ENCODE measurements at places on chromosomes 1 and 21.
A peak's percentile ranks its signal among the peaks of the same experiment; 100 is the strongest.

GRCh38 chr1:206003854-206004800, 932 bp upstream of the RAB7B start:
- peak overlapping the region; percentile 4 for H3K27ac ChIP-seq
- H3K4me1 ChIP-seq = peaks cover 42% of the 10 kb centered on the region
- no peaks in the 10 kb centered on the region for H3K27me3 ChIP-seq
- H3K36me3 ChIP-seq = no peaks in the 10 kb centered on the region
- peak; percentile 49 for DNase-seq

- H3K4me1 ChIP-seq = peaks cover 8% of the 10 kb centered on the region
- DNase-seq = no peak
- no peaks in the 10 kb centered on the region for H3K36me3 ChIP-seq
Observed at GRCh38 chr1:70033266-70033873, 172.0 kb downstream of the LRRC40 start.

- H3K4me1 ChIP-seq = no peaks in the 10 kb centered on the region
- no peak overlapping the region for H3K4me3 ChIP-seq
- H3K27me3 ChIP-seq = no peaks in the 10 kb centered on the region
- DNase-seq = no peak
- H3K36me3 ChIP-seq = no peaks in the 10 kb centered on the region
- H3K27ac ChIP-seq = no peak overlapping the region
Observed at GRCh38 chr1:78447086-78447485, 43.7 kb upstream of the PTGFR start.

- H3K27ac ChIP-seq = no peak overlapping the region
- H3K4me3 ChIP-seq = no peak overlapping the region
- H3K36me3 ChIP-seq = no peaks in the 10 kb centered on the region
- DNase-seq = peak; percentile 56
- H3K27me3 ChIP-seq = no peaks in the 10 kb centered on the region
Observed at GRCh38 chr1:10833630-10834557, 37.4 kb upstream of the CASZ1 start.

- H3K4me1 ChIP-seq = no peaks in the 10 kb centered on the region
- no peak overlapping the region for H3K27ac ChIP-seq
- no peaks in the 10 kb centered on the region for H3K27me3 ChIP-seq
- DNase-seq = no peak
Observed at GRCh38 chr21:42646076-42646825, 7.2 kb upstream of the PDE9A start.

DNA sequence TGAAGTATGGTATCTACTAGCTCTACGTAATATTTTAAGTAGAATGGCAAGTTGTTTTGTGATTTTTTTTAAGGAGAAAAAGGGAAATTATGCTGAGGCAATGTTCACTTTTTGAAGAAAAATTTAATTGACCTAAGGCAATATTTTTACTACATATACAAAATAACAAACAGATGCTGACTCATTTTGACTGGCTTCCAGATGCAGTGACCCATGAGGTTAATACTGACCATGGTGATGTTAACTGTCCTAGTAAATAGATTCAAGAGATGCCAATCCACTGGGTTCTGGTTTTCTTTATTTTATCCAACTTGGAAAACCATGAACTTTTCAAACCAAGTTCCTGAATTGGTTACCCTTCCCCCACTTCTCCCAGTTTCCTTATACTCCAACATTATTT, 154.9 kb downstream of the CRB1 start:
- no peaks in the 10 kb centered on the region for H3K36me3 ChIP-seq
- no peaks in the 10 kb centered on the region for H3K27me3 ChIP-seq
- H3K4me1 ChIP-seq = no peaks in the 10 kb centered on the region
- no peak overlapping the region for H3K27ac ChIP-seq
- DNase-seq = no peak
- no peak overlapping the region for H3K4me3 ChIP-seq

GRCh38 chr1:94143809-94144176, 22.8 kb upstream of the ABCA4 start:
- H3K36me3 ChIP-seq = no peaks in the 10 kb centered on the region
- H3K27ac ChIP-seq = no peak overlapping the region
- H3K4me1 ChIP-seq = no peaks in the 10 kb centered on the region
- H3K4me3 ChIP-seq = no peak overlapping the region
- no peaks in the 10 kb centered on the region for H3K27me3 ChIP-seq

- no peak overlapping the region for H3K4me3 ChIP-seq
- peak overlapping the region; percentile 27 for H3K27ac ChIP-seq
- no peak for DNase-seq
- H3K36me3 ChIP-seq = no peaks in the 10 kb centered on the region
Observed at GRCh38 chr1:61450454-61450853, 274.5 kb downstream of the TM2D1 start.

GRCh38 chr21:37407719-37408420, 41.3 kb downstream of the DYRK1A start:
- DNase-seq = peak; percentile 51
- H3K4me3 ChIP-seq = no peak overlapping the region
- H3K27me3 ChIP-seq = no peaks in the 10 kb centered on the region

DNA sequence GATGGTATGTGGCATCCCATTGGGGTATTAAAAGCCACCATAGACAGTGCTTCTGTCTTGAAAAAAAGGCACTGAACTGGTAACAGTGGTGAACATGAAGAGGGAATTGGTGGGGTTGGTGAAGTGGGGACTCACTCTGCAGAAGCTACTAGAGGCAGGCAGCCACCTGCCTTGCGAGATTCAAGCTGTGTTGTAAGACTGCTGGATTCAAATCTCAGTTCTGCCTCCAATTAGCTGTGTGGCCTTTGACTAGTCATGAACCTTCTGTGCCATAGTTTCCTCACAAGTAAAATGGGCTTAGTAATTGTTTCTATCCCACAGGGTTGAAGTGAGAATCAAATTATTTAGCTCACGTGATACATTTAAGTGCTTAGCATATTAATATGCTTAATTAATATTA, 16.6 kb upstream of the ELOA start:
- no peak for DNase-seq
- no peak overlapping the region for H3K4me3 ChIP-seq
- no peaks in the 10 kb centered on the region for H3K27me3 ChIP-seq
- no peaks in the 10 kb centered on the region for H3K36me3 ChIP-seq

- H3K4me1 ChIP-seq = no peaks in the 10 kb centered on the region
- H3K27me3 ChIP-seq = no peaks in the 10 kb centered on the region
- H3K4me3 ChIP-seq = no peak within 1 kb of the TSS
- DNase-seq = no peak
- no peaks in the 10 kb centered on the region for H3K36me3 ChIP-seq
Observed at GRCh38 chr21:18403735-18404450, at the start of gene TMPRSS15. TMPRSS15 (minus strand) TSS chr21:18403785; CDS start chr21:18403622, 163 bp downstream.

- DNase-seq = peak; percentile 62
- no peaks in the 10 kb centered on the region for H3K36me3 ChIP-seq
- no peaks in the 10 kb centered on the region for H3K27me3 ChIP-seq
- peak overlapping the region; percentile 21 for H3K4me3 ChIP-seq
- H3K4me1 ChIP-seq = peaks cover 7% of the 10 kb centered on the region
- no peak overlapping the region for H3K27ac ChIP-seq
Observed at GRCh38 chr21:40546647-40547046, 300.3 kb downstream of the DSCAM start.

- DNase-seq = no peak
- H3K4me3 ChIP-seq = no peak overlapping the region
- no peak overlapping the region for H3K27ac ChIP-seq
- peaks cover 52% of the 10 kb centered on the region for H3K4me1 ChIP-seq
Observed at GRCh38 chr1:25544819-25545218, 1.4 kb downstream of the LDLRAP1 start.

- H3K27me3 ChIP-seq = no peaks in the 10 kb centered on the region
- H3K36me3 ChIP-seq = no peaks in the 10 kb centered on the region
- H3K27ac ChIP-seq = no peak overlapping the region
- H3K4me1 ChIP-seq = no peaks in the 10 kb centered on the region
- no peak for DNase-seq
- no peak overlapping the region for H3K4me3 ChIP-seq
Observed at GRCh38 chr1:221292652-221293051, 413.4 kb downstream of the HLX start.

DNA sequence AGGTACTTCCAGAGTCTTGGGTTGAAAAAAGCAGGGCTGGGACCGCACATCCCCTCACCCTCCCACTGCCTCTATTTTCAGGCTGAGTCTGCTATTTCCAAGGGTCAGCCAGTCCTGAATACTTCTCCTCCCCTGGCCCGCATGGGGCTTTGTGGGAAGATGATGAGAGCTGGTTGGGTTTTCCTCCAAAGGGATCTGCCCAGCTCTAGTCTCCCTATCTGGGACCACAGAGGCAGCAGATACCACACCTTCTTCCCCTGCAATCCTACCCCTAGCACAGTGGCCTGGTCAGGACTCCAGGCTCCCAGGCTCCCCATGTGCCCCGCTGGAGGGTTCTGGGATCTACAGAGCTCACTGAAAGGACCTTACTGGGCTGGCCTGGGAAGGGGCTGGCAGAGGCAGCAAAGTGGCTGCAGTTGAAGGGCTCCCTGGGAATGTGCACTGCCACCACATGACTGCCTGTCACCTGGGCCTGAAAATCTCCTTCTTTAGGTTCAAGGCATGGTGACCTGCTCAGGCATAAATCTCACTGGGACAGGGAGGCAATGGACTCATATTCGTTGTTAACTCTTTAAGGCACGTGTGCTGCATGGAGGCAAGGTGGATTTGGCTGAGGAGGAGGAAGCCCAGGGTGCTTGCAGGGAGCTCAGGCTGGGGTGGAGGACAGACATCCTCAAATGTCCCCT, 13.1 kb downstream of the CACNA1S start:
- no peak overlapping the region for H3K4me3 ChIP-seq
- no peak overlapping the region for H3K27ac ChIP-seq
- no peaks in the 10 kb centered on the region for H3K4me1 ChIP-seq
- DNase-seq = no peak

DNA sequence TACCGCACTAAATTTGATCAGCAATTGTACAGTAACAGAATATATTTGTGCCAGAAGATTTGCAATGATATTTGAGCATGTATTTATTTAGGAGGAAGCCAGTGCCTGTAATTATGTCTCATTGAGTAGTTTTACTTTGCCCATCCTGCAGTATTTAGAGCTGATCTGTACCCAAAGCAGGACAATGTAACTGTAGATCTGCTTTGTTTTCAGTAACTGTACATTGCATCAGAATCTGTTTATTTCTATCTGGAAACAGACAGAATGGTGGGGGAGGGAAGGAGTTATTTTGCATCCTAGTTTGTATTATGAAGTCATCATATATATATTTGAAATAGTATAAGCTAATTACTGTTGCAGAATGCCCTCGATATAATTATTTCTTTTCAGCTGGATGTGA, 36.2 kb upstream of the LRRC8C start:
- H3K27ac ChIP-seq = no peak overlapping the region
- no peak overlapping the region for H3K4me3 ChIP-seq
- H3K4me1 ChIP-seq = peaks cover 2% of the 10 kb centered on the region
- no peak for DNase-seq
- H3K36me3 ChIP-seq = peaks cover 4% of the 10 kb centered on the region

DNA sequence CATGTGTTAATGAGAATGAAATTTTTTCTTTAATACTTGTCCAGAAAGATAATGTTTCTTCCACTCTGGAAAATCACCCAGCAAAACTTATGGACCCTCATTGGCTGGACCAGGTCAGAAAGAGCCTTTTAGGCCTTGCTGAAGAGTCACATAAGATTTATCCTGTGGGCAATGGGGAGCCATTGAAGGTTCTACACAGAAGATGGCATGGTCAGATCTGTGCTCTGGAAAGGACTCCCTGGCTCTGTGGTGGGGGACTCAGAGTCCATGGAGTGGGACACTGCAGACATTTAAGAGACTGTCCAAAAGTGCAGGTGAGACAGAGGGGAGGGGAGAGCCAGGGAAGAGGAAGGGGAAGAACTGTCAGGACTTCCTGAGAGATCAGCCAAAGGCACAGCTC, 66.4 kb downstream of the DHRS3 start:
- no peaks in the 10 kb centered on the region for H3K36me3 ChIP-seq
- DNase-seq = no peak
- no peaks in the 10 kb centered on the region for H3K27me3 ChIP-seq
- H3K4me1 ChIP-seq = no peaks in the 10 kb centered on the region

DNA sequence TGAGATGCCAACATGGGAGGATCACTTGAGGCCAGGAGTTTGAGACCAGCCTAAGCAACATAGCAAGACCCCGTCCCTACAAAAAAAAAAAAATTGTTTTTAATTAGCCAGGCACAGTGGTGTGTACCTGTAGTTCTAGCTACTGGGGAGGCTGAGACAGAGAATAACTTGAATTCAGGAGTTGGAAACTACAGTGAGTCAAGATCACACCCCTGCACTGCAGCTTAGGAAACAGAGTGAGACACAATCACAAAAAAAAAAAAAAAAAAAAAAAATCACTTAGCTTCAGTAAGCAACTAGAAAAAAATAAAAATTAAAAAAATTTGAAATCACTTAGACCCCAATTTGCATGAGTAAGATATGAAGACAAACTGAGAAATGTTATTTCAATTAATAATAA, 53.5 kb downstream of the FMO4 start:
- H3K27ac ChIP-seq = no peak overlapping the region
- no peaks in the 10 kb centered on the region for H3K4me1 ChIP-seq
- H3K36me3 ChIP-seq = no peaks in the 10 kb centered on the region
- no peak for DNase-seq
- no peaks in the 10 kb centered on the region for H3K27me3 ChIP-seq
- no peak overlapping the region for H3K4me3 ChIP-seq

DNA sequence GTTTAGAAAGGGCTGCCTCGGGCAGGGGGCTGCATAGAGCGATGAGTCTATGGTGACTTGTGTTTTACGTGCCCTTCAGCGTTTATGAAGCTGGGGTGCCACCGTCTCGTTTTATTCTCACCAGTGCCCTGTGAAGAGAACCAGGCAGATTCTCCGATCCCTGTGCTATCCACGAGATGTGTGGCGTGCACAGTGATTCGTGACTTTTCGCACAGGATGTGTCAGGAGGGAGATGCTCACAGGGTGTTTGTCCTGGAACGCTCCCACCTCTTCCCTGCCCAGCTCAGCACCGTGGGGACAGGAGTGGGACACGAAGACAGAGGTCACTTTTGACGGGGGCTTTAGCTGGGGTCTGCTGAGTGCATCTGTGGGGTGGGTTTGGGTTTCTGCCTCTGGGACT, 54.9 kb upstream of the AJAP1 start:
- no peak overlapping the region for H3K27ac ChIP-seq
- H3K4me3 ChIP-seq = no peak overlapping the region
- peaks cover 28% of the 10 kb centered on the region for H3K4me1 ChIP-seq
- DNase-seq = no peak
- no peaks in the 10 kb centered on the region for H3K36me3 ChIP-seq

DNA sequence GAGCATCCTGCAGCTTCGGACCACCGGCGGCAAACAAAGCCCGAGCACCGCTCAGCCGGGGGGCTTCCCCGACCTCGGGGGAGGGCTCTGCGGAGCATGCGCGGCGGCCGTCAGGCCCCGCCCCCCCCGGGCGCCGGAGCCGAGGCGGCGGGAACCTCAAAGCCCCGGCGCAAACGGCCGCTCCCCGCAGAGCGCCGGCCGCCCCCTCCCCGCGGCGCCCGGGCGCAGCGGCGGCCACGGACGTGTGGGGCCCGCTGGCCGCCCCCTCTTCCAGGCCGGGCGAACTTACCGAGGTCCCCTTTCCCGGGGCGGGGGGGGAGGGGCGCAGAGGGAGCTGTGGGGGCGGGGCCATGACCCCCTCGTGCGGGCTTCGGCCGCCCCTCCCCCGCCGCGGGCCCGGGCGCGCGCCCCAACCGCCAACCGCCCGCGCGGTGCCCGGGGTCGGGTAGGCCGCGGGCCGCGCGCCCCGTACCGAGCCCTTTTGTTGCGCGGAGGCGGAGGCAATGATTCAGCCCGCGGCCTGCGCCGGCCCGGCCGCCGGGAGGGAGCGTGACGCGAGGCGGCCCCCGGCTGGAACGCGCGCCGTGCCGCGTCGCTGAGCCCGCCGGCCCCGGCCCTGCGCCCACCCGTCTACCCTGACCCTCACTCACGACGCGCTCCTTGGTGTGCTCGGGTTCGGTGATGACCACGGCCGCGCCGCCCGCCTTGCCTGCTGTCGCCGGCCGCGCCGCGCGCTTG, 1.7 kb downstream of the RCC2 start:
- peak overlapping the region; percentile 93 for H3K4me3 ChIP-seq
- H3K27ac ChIP-seq = peak overlapping the region; percentile 93
- peaks cover 27% of the 10 kb centered on the region for H3K36me3 ChIP-seq
